ENCODE measurements at places on chromosomes 4 and X.
A peak's percentile ranks its signal among the peaks of the same experiment; 100 is the strongest.

DNA sequence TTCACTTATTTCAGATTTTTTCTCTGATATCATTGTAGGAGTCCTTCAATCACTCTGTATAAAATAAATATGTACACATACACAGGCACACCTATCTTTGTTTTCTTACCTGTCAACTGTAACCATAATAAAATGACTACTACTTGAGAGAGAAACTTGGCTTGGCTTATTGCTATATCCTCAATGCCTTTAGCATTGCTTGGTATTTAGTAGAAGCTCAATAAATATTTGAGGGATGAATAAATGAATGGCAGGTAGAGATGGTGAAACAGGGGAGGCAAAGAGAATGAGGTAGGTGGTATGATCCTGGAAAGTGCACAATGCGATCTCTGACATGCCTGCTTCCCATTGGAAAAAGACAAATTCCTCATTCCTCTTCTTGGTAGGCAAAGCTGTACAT lies 21.8 kb upstream of the CXCL6 start:
- DNase-seq, result no peak

- DNase-seq, result no peak
Measured at GRCh38 chr4:89105726-89106125, 5.6 kb upstream of the TIGD2 start.

GRCh38 chr4:54930226-54930625 lies 195.2 kb downstream of the KDR start:
- peak; percentile 66 for DNase-seq

DNA sequence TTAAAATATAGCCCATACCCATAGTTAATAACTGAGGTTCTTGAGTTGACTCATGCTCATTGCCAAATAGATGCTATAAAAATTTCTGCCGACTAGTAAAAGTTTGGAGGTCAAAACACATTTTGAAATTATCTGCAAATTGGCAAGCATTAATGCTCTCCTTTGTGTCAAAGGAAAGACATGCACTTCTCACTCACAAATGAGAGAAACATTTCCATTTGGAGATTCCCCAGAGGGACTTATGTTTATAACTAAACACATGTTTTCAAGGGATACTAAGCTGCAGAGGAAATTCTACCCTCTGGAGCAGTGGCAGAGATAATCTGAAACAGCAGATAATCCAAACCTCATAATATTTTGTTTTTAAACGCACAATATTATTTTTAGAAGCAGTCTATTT lies 45.7 kb upstream of the CCDC160 start:
- DNase-seq, result no peak

DNA sequence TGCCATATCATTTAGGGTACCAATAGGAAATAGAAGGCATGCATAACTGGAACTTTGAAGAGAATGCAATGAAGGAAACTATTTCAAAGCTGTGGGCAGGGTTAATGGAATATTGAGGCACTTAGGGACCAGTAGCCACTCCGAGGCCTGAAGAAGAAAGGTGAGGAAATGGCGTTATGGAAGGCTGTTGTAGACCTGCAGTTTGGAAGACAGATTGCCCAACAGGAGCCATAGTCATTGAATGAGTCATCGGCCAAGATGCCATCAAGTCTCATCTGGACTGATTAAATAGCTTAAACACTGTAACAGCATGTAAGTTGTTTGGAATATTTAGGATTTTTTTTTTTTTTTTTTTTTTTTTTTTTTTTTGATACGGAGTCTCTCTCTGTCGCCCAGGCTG lies 11.6 kb downstream of the CXCL13 start:
- peak; percentile 47 for DNase-seq

- no peak for DNase-seq
Measured at GRCh38 chrX:96843566-96843965, 40.1 kb upstream of the RPA4 start.

DNA sequence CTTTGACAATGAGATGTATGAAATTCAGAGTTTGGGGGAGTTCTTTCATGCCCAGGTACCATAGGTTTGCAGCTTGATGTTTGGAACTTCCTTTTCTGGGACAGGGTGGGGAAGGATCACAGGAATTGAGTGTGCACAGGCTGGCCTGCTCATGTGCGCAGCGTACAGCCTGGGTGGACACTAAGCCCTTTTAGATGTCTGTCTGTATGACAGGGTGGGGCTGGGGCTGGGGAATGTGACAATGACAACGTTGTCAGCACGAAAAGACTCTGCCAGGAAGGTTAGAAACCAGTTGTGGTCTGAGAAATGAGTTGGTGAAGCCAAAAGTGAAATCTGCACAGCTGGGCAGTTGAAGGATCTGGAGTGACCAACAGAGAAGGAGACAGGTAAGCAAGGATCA lies 47.4 kb downstream of the WWC2 start:
- no peak for DNase-seq

- DNase-seq, result peak; percentile 39
Measured at GRCh38 chr4:22202246-22202974, 253.8 kb upstream of the KCNIP4 start.

- no peak for DNase-seq
Measured at GRCh38 chr4:168309781-168310180, 8.8 kb downstream of the DDX60 start.

GRCh38 chr4:118397623-118397979 lies 44.8 kb upstream of the PRSS12 start:
- no peak for DNase-seq

GRCh38 chrX:57289089-57289488 lies 2.6 kb downstream of the FAAH2 start:
- no peak for DNase-seq

DNA sequence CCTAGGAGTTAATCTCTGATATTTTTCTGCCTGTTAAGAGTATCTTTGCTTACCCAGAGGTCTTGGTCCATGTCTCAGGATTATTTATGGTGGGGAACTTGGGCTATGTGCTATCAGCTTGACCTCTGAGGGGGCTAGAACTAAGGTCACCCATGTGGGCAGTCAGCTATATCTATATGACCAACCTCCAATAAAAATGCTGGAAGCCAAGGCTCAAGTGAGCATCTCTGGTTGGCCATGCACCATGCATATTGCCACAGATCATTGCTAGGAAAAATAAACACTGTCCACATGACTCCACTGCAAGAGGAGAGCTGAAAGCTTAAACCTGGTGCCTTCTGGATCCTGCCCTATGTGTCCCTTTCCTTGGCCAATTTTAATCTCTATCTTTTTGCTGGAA lies 196.5 kb upstream of the SLC7A11 start:
- no peak for DNase-seq

DNA sequence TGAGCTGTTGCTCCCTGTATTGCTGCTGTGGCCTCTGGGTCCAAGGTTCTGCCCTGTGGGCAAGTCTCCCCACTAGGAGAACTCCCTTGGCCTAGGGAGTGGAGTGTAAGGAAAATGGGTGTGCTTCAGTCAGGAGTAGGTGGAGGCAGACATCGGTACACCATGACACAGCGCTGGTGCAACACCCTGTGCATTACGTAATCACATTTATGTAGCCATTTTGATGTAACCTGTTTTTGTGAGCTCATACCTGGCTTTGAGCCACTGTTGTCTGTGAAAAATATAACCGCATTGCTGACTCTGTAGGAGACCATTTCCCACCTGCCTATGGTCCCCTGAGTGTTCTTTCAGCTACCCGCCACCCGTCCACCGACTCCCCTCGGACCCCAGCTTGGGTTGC lies 700.5 kb upstream of the AGA start:
- no peak for DNase-seq

- no peak for DNase-seq
Measured at GRCh38 chr4:174304664-174305063, 21.0 kb downstream of the CEP44 start.

DNA sequence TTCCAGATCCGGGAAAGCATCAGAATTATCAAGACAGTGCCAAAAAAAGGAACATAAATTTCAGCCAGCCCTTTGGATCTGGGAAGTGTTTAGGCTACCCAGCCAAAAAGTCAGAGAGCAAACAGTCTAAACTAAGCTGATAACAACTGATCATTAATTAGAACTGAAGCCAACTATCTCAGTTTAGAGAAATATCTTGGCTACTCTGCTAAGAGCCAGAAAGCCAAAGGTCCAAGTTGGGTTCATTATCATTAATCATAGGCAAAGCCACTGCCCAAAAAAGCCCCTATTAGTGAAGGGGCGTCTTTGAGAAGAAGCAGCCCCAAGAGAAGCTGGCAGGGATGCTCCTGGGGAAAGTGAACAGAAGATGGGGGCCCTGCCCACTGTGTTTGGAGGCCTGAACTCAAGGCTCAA lies 37.0 kb upstream of the SHISA3 start:
- no peak for DNase-seq

- DNase-seq, result peak; percentile 67
Measured at GRCh38 chr4:177163532-177163931, 146.1 kb upstream of the NEIL3 start.

All from fibroblast of skin of right biceps (primary cell).